ENCODE measurements at places on chromosomes 12 and 14. TPM values are rescaled to one million over a fixed set of nuclear protein-coding genes. Genes with fewer than 3 reads are reported as not detected.

GRCh38 chr14:94116701-94117100 is 6.2 kb downstream of the IFI27 start:
- DNase-seq: no peak
- H3K27ac ChIP-seq: no peak overlapping the region
- H3K4me1 ChIP-seq: peaks cover 13% of the 10 kb centered on the region

MYRFL gene
- 0.39 TPM for polyA plus RNA-seq

GRCh38 chr12:5730962-5731361 is 214.1 kb downstream of the ANO2 start:
- no peak overlapping the region for H3K27ac ChIP-seq
- peaks cover under 1% of the 10 kb centered on the region for H3K27me3 ChIP-seq
- no peak overlapping the region for H3K4me3 ChIP-seq
- H3K36me3 ChIP-seq: no peaks in the 10 kb centered on the region
- peaks cover 10% of the 10 kb centered on the region for H3K4me1 ChIP-seq

GRCh38 chr12:1594261-1595025 is at the start of gene FBXL14:
Gene FBXL14, minus strand, starts transcription at chr12:1594581. Its CDS starts 515 bp downstream, at chr12:1594066.
- DNase-seq: no peak
- peak within 1 kb of the TSS; percentile 64 for H3K4me3 ChIP-seq

DNA sequence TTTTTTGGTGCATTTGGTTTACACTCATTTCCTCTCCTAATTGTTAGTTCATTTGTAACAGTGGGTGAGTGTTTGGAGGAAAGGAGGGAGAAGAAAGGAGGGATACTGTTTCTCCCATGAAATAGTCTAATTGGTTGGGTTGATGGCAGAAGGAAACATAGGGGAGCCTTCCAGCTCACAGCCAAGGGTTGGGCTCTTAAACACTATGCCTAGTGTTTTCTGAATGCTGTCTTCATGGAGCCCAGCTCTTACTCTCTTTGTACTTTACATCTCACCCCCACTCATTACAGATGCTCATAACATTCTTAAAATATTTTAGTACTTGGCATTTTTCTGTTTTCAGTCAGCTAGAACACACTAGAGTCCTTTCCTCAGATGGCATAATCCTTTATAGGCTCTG is 38.2 kb downstream of the BAZ2A start:
- no peak overlapping the region for H3K27ac ChIP-seq
- DNase-seq: no peak
- H3K4me1 ChIP-seq: peaks cover 8% of the 10 kb centered on the region

DNA sequence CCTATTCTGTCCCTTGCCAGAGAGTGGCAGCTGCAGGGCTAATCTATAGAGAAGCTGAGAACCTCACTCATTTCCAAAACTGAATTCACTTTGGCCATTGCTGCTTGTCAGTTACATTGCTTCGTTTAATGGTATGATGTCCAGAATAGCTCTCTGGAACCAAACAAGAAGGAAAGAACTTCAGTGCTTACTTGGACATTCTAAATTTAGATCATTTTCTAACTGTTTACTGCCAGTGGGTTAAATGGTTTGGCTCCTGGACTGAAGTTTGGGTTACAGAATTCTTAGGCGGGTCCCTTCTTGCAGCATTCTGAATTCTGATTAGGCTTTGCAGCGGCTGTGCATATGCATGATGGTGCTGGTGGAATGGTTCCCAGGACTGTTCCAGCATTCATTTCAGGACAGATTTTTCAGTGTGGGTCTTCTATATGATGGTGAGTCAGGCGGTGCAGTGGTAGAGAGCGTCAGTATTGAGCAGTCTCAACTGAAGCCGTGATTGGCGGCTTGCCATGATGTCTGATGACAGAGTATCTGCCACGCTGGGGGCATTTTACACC is 148.7 kb downstream of the DYRK2 start:
- H3K4me3 ChIP-seq: no peak overlapping the region
- no peak overlapping the region for H3K27ac ChIP-seq
- no peak for DNase-seq
- no peaks in the 10 kb centered on the region for H3K27me3 ChIP-seq

LRRIQ1 gene
- polyA plus RNA-seq: 0.84 TPM

FOXG1 gene
- polyA plus RNA-seq: not detected

GRCh38 chr14:24828486-24828885 is 194.5 kb upstream of the GZMB start:
- H3K4me1 ChIP-seq: no peaks in the 10 kb centered on the region
- no peak overlapping the region for H3K4me3 ChIP-seq
- no peaks in the 10 kb centered on the region for H3K27me3 ChIP-seq
- H3K27ac ChIP-seq: no peak overlapping the region
- H3K36me3 ChIP-seq: no peaks in the 10 kb centered on the region

- H3K4me1 ChIP-seq: no peaks in the 10 kb centered on the region
- no peak for DNase-seq
- H3K4me3 ChIP-seq: no peak overlapping the region
- H3K27me3 ChIP-seq: no peaks in the 10 kb centered on the region
- H3K36me3 ChIP-seq: peaks cover 3% of the 10 kb centered on the region
Observed at GRCh38 chr14:69226178-69226577, 33.8 kb upstream of the GALNT16 start.

- no peaks in the 10 kb centered on the region for H3K36me3 ChIP-seq
- no peak overlapping the region for H3K4me3 ChIP-seq
Observed at GRCh38 chr12:73186272-73186671, 914.1 kb downstream of the TRHDE start.

- DNase-seq: peak; percentile 33
- H3K27ac ChIP-seq: peak overlapping the region; percentile 72
- no peaks in the 10 kb centered on the region for H3K27me3 ChIP-seq
- peaks cover 9% of the 10 kb centered on the region for H3K4me1 ChIP-seq
- H3K36me3 ChIP-seq: peaks cover 3% of the 10 kb centered on the region
Observed at GRCh38 chr14:50156111-50156510, 39.7 kb upstream of the VCPKMT start.

PTGER2 gene
- polyA plus RNA-seq: 0.28 TPM

TAS2R43 gene
- polyA plus RNA-seq: not detected

DNA sequence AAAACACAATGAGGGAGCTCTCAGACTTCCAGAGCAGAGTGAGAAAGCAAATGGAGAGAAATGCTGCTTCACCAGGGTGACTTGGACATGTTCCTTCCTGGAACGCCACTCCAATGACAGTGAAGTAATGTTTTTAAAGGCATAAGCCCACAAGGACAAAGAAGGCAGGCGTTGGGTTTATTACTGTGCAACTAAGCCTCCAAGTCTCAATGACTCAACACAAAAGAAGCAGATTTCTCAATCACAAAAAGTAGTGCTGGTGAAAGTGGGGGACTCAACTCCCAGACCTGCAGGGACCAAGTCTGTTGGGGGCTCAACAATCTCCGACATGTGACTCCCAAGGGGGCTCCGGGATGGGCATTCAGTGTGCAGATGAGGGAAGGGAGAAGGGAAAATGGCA is 505.2 kb downstream of the BCL11B start:
- no peak overlapping the region for H3K27ac ChIP-seq
- H3K4me1 ChIP-seq: peaks cover 8% of the 10 kb centered on the region
- no peak for DNase-seq
- H3K36me3 ChIP-seq: no peaks in the 10 kb centered on the region

HOXC12 gene
- polyA plus RNA-seq: 0.35 TPM

DNA sequence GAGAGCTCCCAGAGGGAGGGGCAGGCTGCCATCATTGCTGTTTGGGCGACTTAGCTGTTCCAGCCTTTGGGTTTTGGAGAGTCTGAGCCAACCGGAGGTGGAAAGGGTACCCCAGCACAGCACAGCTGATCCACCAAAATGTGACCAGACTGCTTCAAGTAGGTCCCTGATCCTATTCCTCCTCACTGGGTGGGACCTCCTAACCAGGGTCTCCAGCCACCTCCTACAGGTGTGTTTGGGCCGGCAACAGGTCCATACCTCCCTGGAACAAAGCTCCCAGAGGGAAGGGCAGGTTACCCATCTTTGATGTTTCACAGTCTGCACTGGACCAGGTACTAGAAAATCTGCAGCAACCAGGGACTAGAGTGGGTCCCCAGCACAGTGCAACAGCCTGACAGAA is 53.8 kb downstream of the CAND1 start:
- no peak for DNase-seq
- H3K27ac ChIP-seq: no peak overlapping the region
- H3K36me3 ChIP-seq: peaks cover 2% of the 10 kb centered on the region

DNA sequence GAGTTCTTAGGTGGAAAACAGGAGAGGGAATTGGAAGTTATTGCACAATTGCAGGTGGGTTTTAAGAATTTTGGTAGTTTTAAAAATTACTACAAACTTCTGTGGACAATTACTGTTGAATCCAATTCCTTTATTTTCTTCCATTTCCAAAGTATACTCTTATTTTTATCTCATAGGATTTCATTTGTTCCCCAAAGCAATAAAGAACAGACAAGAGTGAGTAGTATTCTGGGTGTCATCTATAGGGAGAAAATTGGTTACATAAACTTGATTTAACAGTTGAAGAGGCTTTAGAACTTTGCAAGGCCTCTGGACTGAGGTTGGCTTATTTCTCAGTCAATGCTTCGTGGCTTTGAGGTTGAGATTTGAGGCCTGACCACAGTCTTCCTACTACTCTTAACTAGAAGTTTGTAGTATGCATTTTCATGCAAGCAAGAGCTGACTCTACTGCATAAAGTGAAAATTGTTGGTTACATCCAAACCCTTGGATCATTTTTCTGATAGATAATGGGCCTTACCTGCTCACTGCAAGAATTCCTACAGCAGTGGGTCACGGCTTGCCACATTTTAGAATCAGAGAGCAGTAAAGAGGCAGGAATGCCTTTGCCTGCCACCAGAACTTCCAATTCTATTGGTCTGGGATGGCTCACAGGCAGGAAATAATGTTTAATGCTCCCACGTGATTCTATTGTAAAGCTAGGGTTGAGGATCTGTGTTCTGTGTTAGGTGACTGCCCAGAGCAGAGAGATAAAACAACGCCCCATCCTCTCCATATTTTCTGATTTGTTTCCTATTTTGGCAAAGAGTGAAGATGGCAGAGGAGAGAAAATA is 270.5 kb downstream of the TTC6 start:
- H3K4me3 ChIP-seq: no peak overlapping the region
- DNase-seq: no peak
- peaks cover 21% of the 10 kb centered on the region for H3K4me1 ChIP-seq

OAS1 gene
- polyA plus RNA-seq: 88.3 TPM

- H3K27me3 ChIP-seq: no peaks in the 10 kb centered on the region
- no peak for DNase-seq
- H3K36me3 ChIP-seq: peaks cover 52% of the 10 kb centered on the region
- no peak overlapping the region for H3K27ac ChIP-seq
- H3K4me1 ChIP-seq: no peaks in the 10 kb centered on the region
Observed at GRCh38 chr12:51361161-51362016, 14.9 kb upstream of the CELA1 start.

DNA sequence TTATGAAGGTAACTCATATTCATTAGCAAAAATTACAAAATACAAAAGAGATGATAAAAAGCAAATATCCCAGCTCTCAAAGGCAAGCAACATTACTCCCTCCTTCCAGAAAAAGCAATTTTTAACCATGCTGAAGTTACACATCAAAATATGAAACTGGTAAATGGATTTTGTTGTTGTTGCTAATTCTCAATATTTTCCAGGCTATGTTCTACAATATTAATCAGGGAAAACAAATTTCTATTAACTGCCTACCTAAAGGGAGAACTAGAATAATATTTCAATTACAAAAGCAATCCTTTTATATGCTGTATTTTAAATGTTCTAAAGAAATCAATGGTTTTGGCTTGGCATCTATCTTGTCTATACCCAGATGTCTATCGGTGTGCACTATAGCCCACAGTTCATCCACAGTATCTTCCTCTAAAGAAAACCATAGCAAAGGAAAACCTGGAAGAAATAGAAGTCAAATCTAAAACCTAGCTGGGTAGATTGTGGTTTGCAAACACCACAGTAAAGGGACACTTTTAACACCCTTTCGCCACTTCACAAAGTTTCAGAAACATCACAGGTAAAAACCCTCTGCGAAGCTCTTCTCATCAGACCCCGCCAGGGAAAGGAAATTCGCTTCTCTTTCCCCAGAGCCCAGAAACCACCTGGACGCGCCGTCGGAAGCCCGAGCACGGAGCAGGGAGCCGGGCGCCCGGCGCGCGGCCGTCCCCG is 32.0 kb downstream of the TC2N start:
- H3K4me3 ChIP-seq: peak overlapping the region; percentile 84
- peak overlapping the region; percentile 52 for H3K27ac ChIP-seq
- DNase-seq: no peak
- no peaks in the 10 kb centered on the region for H3K36me3 ChIP-seq
- H3K27me3 ChIP-seq: no peaks in the 10 kb centered on the region

TMPRSS12 gene
- not detected for polyA plus RNA-seq

GTF2H3 gene
- polyA plus RNA-seq: 60.8 TPM

DNA sequence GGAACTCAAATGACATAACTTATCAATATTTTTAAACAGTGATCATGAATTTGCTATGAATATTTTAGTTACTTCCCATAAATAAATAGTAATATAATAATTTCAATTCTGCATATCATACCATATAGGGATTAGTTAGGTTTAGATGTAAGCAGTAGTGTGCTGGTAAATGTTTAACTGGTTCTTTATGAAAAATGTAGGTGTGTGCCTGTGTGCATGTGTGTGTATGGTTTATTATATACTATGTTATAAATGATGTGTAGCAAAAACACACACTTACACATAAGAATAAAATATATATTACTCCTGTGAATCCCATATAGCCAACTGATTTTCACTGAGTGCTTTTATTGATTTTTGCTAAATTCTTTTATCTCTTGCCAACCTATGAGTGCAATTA is 14.0 kb upstream of the BHLHE41 start:
- DNase-seq: no peak
- no peaks in the 10 kb centered on the region for H3K27me3 ChIP-seq
- H3K4me1 ChIP-seq: no peaks in the 10 kb centered on the region
- no peak overlapping the region for H3K27ac ChIP-seq

KRT72 gene
- polyA plus RNA-seq: not detected

- no peaks in the 10 kb centered on the region for H3K4me1 ChIP-seq
- no peaks in the 10 kb centered on the region for H3K27me3 ChIP-seq
- no peak overlapping the region for H3K4me3 ChIP-seq
- no peak for DNase-seq
Observed at GRCh38 chr12:25263594-25263993, 12.9 kb upstream of the KRAS start.

DNA sequence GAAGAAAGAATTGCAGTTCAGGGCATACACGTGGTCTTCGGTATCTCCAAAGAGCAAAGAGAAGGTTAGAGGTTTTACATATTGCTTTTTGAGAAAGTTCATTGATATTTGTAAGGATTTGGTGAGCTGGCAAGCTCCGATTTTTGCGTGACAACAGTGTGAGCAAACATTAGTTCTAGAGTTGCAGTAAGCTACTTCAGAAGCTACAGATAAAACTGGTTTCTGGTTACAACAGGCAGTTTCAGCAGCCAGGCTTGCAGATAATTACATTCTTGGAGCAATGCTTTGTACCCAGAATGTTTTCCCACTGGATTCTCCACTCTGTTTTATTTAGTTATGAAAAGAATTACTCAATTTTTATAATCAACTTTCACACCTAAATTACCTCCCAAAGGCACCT is 28.2 kb downstream of the KLRK1 start:
- no peak for DNase-seq
- peaks cover 44% of the 10 kb centered on the region for H3K4me1 ChIP-seq
- no peaks in the 10 kb centered on the region for H3K36me3 ChIP-seq
- H3K4me3 ChIP-seq: peak overlapping the region; percentile 34
- peak overlapping the region; percentile 91 for H3K27ac ChIP-seq

C12orf57 gene
- 121 TPM for polyA plus RNA-seq

- peak overlapping the region; percentile 43 for H3K27ac ChIP-seq
- H3K36me3 ChIP-seq: peaks cover 2% of the 10 kb centered on the region
- no peak overlapping the region for H3K4me3 ChIP-seq
- no peak for DNase-seq
- peaks cover 17% of the 10 kb centered on the region for H3K4me1 ChIP-seq
Observed at GRCh38 chr12:79566452-79567174, 124.2 kb downstream of the PAWR start.

ADGRD1 gene
- polyA plus RNA-seq: not detected

GLI1 gene
- 1.2 TPM for polyA plus RNA-seq

- peaks cover 48% of the 10 kb centered on the region for H3K36me3 ChIP-seq
- no peak overlapping the region for H3K27ac ChIP-seq
- peaks cover 38% of the 10 kb centered on the region for H3K4me1 ChIP-seq
- H3K27me3 ChIP-seq: no peaks in the 10 kb centered on the region
- H3K4me3 ChIP-seq: no peak overlapping the region
Observed at GRCh38 chr14:22842211-22843122, 6.1 kb downstream of the MMP14 start.

All from keratinocyte (primary cell).